Gastroesophageal sphincter (tissue), 4 donors: ENCODE measurements at places on chromosomes 2 and 18. TPM values are rescaled to one million over a fixed set of nuclear protein-coding genes. Genes with fewer than 3 reads are reported as not detected.

Gene TUBA3E
- not detected for total RNA-seq

Gene HAUS1
- total RNA-seq = 32.4 TPM

Gene CDH20
- 1.6 TPM for total RNA-seq

Gene GPBAR1
- total RNA-seq = 4.0 TPM

Gene C2orf80
- not detected for total RNA-seq

Gene ERFE
- 0.94 TPM for total RNA-seq

Gene ACTG2
- 2,261 TPM for total RNA-seq

Gene SCN3A
- 1.8 TPM for total RNA-seq

Gene TNFRSF11A
- total RNA-seq = 1.3 TPM

Gene NT5DC4
- total RNA-seq = not detected

Gene PLCD4
- total RNA-seq = 18.8 TPM

Gene SLC14A1
- total RNA-seq = 6.6 TPM

Gene LOXHD1
- 0.15 TPM for total RNA-seq

Gene CCDC68
- 8.3 TPM for total RNA-seq

Gene C2orf66
- not detected for total RNA-seq

Gene FSIP2
- 1.1 TPM for total RNA-seq

Gene FBLN7
- total RNA-seq = not detected

Gene SLC40A1
- total RNA-seq = 96.3 TPM

Gene ATG4B
- 72.1 TPM for total RNA-seq

Gene TTC39C
- 32.7 TPM for total RNA-seq

Gene RAB12
- 64.3 TPM for total RNA-seq

Gene KATNAL2
- total RNA-seq = 2.6 TPM

Gene CNGA3
- 7.0 TPM for total RNA-seq

Gene MATN3
- 2.5 TPM for total RNA-seq

Gene SLC66A3
- total RNA-seq = 43.9 TPM

Gene COL4A4
- total RNA-seq = 5.3 TPM

Gene OTOF
- not detected for total RNA-seq

Gene ALPG
- not detected for total RNA-seq

Gene VAMP5
- total RNA-seq = 51.4 TPM

Gene CHPF
- 63.9 TPM for total RNA-seq

Gene IL1RL2
- 0.40 TPM for total RNA-seq

Gene CFAP65
- not detected for total RNA-seq

Gene KCNJ3
- 5.3 TPM for total RNA-seq

Gene MAP3K19
- not detected for total RNA-seq

Gene MBP
- total RNA-seq = 34.7 TPM

Gene DLX2
- total RNA-seq = not detected

Gene SH3RF3
- total RNA-seq = 10.1 TPM

Gene YES1
- total RNA-seq = 107 TPM

Gene SCYGR5
- total RNA-seq = not detected

Gene PID1
- total RNA-seq = 62.4 TPM

Gene NETO1
- not detected for total RNA-seq

Gene TTN
- total RNA-seq = 10.5 TPM
